ENCODE measurements at places on chromosomes 3 and 15. TPM values are rescaled to one million over a fixed set of nuclear protein-coding genes. Genes with fewer than 3 reads are reported as not detected.

DNA sequence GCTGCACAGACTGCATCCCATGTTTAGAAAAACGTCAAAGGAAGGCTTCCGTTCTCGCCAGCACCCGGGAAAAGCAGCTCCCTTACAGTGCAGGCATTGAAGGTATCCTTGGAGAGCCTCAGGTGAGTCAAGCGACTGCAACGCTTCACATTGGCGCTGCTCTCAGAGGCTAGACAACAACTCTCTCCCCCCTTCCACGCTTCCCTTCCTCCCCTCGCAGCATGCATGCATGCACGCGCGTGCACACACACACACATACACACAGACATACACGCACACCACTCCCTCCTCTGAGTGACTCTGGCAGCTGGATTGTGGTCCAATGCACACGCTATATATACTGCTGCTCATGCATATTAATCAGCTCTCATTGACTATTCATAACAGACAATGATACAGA lies 191.1 kb downstream of the PDZRN3 start:
- DNase-seq, result peak; percentile 94

DNA sequence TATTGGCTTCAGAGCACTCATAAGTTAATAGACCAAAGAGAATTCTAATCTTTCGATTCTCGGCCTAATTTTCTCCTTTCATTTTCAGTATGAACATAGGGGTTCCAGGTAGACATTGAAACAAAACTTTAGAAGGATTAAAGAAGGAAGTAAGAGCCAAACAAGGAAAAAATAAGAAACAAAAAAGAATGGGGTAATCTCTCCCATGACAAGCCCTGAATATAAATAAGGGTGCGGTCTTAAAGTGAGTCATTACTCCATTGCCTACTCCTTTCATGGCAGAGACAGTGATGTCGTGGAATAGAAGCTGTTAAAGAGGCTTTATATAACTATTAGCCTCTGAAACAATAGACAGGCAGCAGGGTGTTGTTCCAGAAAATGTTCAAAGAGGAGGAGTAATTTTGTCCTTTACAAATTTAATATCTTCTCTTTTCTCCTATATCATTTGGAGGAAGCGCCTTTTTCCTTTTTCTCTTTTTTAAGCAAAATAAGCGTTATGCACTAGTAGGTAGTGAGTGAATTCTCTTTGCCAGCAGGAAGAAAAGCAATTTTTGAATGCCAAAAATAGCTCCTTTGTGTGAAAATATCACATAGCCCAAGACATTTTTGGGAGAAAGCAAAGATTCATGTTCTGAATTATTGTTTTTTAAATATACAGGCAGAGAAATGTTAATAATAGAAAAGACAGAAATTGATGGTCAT lies 607.9 kb upstream of the KCNMB2 start:
- DNase-seq, result no peak

DNA sequence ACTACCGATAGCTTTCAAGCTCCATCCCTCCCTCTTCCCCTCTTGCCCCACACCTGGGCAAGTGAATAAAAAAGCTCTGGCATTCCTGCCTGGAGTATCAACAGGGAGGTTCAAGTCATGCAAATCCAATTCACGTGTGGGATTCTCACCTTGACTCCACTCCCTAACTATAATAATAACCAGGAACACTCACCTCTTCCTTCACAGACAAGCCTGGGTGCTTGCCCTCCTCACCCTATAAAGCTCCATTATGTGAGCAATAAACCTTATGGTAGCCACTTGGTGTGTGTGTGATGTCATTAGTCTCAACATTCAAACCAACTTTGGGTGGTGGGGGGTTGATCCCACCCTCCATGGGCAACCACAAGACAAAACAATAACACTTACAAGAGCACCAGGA lies 16.6 kb downstream of the CHDH start:
- DNase-seq, result no peak

DNA sequence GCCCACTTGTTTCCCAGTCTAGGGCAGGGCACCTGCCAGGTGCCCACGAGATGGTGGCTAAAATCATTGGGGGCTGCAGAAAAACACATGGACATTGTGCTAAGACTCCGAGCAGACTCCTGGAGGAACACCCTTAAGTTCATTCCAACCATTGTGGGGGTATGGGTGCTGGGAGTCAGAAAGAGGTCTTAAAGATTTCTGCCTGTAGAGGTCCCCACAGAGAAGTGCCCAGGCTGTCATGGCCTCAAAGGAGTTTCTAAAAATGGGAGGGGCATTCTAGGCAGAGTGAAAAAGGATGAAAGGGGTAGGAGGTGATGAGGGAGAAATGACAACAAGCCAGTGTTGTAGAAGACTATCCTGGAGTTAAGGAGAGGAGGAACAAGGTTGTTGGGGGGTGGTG lies 17.1 kb downstream of the RBP1 start:
- DNase-seq, result no peak

- no peak for DNase-seq
Observed at GRCh38 chr15:93045191-93045785, 43.7 kb downstream of the RGMA start.

DNA sequence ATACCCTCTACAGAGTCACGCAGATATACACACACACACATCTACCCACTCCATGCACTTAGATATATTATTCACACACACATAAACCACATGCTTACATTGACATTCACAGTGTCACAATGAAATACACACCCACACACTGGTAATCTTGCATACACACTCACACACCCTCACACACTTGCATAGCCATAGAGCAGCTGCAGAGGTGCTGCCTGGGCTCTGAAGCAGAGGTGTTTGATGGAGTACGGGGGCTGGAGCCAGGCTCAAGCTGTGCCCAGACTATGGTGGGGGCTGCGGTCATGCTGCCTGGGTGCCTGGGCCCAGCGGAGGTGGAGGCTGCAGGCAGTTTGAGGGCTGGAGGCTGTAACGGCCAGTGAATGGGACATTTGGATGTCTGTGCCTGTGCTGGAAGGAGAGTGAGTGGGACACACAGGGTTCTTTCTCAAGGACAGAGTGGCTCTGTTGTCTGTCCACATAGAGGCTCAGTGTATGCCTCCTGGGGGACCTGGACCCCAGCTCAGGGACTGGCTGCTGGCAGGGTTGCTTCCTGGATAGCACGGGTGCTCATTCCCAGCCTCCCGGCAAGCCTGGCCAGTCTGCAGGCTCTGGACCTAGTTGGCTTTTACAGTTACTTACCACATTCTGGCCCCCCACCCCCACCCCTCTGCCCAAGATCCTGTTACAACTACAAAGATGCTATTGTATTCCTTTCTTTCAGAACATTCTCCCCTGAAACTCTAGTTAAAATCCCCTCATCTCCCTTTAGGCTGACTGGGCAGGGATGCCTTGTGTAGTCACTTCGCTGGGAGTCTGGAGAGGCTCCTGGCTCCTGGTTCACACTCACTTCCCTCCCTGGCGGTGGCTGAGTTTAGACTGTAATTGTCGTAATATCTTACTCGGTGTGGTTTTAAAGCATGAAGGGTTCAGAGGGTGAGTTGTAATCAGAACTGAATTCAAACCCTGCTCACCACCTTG lies 12.5 kb downstream of the GASK1A start:
- peak; percentile 48 for DNase-seq

The RBMS3 gene
- 81.1 TPM for total RNA-seq

- DNase-seq, result no peak
Observed at GRCh38 chr15:34259566-34259965, 34.8 kb downstream of the EMC4 start.

The CLDN1 gene
- 17.7 TPM for total RNA-seq

- DNase-seq, result no peak
Observed at GRCh38 chr3:63876260-63876659, 12.6 kb downstream of the ATXN7 start.

- DNase-seq, result no peak
Observed at GRCh38 chr3:49076646-49077045, 17.2 kb downstream of the QRICH1 start.

GRCh38 chr3:35950021-35950420 lies 310.7 kb downstream of the ARPP21 start:
- no peak for DNase-seq

The PLA2G4D gene
- total RNA-seq, result not detected
